ENCODE measurements at places on chromosomes 16 and 17.
A peak's percentile ranks its signal among the peaks of the same experiment; 100 is the strongest.

DNA sequence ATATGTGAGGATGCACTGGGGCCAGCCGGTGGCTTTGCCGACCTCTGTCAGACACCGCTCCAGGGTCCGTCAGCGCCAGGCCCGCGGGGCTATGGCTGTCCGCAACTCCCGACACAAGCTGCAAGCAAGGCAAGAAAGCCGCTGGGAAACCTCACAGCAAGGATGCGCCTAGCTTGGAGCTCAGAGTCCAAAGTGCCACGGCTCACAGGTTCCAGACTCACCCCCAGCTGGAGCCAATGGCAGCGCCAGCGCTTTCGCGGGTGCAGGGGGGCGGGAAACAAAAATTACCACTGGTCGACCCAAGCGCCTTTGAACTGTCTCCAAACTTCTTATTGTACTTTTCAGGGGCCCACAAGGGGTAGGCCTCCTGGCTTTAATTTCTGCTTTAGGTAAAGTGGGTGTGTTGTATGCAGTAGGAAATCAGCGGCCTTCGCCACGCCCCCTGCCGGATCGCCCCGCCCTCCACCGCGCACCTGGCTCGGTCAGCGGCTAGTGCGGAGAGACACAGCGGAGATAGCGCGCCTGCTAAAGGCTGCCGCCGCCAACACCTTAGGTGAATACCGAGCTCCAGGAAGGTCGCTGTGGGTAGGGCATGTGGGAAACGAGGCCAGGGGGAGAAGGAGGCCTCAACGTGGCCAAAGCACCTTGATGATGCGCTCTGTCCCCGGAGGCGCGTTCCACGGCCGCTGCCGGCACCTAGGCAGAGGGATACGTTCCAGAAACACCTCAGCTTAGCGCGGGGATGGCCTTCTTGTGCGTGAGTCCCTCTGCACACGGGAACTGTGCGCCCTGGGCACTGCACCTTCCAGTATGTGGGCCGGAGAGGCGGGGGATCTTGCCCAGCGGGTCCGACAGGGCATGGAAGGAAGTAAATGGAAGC, 61.0 kb upstream of the RBL2 start:
- DNase-seq: peak; percentile 87

- DNase-seq: no peak
Observed at GRCh38 chr17:82092995-82093751, 4.9 kb downstream of the FASN start.

GRCh38 chr16:89315791-89316581, 98.5 kb downstream of the ZNF778 start:
- peak; percentile 77 for DNase-seq

DNA sequence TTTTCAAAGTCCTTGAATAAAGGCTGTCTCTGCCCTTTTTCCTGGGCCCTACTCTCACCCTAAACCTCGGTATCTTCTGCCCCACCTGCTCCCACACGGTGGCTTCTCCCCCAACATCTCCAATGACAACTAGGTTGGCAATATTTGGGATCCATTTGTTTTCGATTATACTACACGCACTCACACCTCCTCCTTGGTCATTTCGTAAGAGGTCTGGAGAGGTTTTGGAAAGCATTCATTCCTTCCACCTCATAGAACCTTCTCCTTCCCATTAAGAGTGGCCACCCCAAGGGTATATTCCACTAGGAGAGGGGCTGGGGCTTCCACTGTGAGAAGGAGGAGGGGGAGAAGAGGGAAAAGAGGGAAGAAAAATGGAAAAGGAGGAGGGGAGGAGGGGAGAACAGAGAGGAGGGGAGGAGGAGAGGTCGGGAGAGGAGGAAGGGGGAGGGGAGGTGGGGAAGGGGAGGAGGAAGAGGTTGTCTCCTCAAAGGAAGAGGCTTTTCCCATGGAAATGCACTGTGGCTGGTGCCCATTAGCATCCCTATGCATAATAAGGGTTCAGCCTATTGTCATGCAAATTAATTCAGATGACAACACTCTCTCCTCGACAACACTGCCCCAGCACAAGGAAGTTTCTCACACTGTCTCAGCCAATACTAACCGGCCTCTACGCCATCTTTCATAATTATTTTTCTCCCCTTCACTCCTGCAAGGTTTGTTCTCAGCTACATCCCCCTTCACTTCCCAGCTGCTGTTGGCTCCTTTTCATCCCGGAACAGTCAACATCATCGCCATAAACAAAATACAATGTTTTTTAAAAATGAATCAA, 30.0 kb downstream of the SOX9 start:
- DNase-seq: no peak

- DNase-seq: no peak
Observed at GRCh38 chr16:53717577-53717976, 13.6 kb downstream of the FTO start.

DNA sequence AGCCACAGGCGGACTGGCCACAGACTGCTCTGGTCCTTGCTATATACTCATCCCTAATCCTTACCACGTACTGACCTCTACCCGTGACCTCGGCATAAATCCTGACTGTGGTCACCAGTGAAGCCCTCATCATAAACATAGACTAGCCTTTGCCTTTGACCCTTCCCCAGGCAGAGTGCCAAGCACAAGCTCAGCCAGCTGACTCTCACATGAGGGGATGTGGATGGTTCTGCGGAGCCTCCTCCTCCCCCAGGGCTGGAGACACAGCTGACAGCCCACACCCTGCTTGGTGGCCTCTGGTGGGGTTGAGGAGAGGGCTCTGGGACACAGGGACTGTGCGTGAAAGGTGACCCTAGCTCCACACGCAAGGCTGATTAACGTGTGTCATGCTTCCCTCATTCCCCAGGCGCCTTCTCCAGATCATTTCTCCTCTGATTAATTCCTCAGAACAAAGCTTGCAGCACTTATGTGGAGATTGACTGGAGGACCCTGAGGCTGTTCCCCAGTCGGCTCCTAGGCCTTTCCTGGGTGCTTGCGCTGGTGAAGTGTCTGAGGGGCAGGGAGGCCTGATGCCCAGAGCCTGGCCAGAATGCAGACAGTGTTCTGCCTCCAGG, 241.5 kb upstream of the NLRP1 start:
- DNase-seq: no peak

- no peak for DNase-seq
Observed at GRCh38 chr16:87044032-87044382, 273.2 kb downstream of the C16orf95 start.

GRCh38 chr17:37527249-37527851, 37.7 kb downstream of the DUSP14 start:
- no peak for DNase-seq

- no peak for DNase-seq
Observed at GRCh38 chr16:62596584-62596983, 560.3 kb upstream of the CDH8 start.

DNA sequence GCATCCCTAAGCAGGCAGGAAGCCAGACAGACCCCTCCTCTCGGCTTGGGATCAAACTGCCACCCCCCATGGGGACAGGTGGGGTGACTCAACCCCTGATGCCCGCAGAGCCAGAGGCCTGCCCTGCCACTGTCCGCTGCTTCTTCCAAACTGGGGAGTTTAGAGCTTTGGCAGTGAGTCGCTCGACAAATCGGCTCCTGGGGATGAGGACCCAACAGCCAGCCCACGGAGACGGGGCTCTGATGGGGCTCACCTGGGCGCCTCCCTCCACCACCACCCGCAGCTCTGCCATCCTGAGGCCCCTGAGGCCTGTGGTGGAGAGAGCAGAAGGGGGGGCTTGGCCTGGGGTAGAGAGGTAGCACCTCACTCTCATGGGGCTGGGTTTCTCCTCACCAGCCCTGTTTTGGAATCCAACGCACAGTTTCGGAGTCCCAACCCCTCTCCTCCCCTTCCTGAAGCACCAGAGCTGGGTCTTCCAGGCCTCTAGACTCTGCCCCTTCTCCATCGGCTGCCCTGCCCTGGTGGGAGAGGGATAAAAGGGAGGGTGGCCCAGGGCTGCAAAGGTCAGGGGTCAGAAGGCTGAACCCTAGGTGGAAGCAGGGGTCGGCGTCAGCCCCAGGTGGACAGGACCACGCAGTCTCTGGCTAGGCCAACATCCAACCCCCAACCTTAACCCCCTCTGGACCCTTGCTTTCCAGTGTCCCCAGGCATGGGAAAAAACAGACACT, 5.8 kb downstream of the PRSS22 start:
- DNase-seq: no peak

- DNase-seq: no peak
Observed at GRCh38 chr17:37698132-37698910, 46.5 kb downstream of the HNF1B start.

DNA sequence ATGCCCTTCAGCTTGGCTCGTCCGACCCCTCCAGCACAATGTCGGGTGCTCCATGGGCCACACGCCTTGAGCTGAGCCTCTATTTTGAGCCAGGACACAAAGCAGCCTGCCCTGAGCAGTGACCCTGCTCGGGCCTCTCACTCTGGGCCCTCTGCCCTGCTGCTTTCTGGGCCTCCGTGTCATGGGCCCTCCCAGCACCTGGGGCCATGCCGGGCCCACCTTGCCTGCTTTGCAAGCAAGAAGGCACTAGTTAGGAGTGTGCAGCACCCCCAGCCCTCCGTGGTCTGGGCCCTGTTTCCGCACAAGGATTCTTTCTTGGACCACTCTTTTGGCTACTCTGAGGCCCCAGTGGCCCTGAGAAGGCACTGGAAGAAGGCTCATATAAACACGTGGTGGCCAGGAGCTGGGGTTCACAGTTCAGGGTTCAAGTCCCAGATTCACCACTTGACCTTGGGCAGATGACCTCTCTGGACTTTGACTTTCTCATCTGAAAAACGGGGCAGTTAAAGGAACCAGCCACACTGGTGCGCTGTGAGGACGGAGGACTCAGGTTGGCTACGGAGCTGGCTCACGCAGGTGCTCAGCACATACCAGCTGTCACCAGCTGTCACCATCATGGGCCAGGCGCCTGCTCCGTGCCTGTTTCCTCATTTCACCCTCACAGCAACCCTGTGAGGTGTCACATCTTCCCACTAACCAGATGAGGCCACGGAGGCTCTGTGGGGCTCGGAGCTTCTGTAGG, 166.0 kb upstream of the GSE1 start:
- no peak for DNase-seq

DNA sequence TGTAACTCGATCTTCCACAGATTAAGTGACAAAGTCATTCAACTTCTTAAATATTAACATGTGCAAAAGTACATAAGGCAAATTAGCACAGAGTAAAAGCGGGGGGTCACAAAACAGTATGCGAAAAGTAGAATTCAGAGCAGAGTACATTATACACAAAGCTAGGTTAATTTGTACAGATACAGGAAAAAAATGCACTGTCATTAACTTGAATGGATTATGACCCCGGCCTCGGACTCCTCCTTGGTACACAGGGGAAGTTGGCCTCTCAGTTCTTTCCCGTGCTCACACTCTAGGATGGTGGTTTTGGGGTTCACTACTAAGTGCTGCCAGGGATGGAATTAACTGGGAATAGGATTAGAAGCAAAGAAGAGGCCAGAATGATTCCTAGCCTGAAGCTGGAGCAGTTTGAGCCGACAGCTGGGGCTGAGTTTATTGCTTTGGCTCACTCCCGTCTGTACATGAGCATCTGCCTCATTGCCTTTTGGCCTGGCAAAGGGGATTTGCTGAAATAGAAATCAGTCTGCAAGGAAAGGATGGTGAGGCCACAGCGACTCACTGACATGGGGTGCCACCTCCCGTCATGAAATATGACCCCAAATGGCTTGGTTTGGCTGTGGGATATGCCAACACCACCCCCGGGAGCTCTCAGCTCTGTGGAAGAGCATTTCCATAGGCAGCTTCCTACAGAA, 23.6 kb downstream of the NTN1 start:
- DNase-seq: no peak

- DNase-seq: no peak
Observed at GRCh38 chr16:72400257-72401083, 228.5 kb upstream of the PMFBP1 start.

GRCh38 chr16:25888868-25889267, 197.1 kb downstream of the HS3ST4 start:
- DNase-seq: no peak

- DNase-seq: no peak
Observed at GRCh38 chr16:17224879-17225281, 245.9 kb downstream of the XYLT1 start.

DNA sequence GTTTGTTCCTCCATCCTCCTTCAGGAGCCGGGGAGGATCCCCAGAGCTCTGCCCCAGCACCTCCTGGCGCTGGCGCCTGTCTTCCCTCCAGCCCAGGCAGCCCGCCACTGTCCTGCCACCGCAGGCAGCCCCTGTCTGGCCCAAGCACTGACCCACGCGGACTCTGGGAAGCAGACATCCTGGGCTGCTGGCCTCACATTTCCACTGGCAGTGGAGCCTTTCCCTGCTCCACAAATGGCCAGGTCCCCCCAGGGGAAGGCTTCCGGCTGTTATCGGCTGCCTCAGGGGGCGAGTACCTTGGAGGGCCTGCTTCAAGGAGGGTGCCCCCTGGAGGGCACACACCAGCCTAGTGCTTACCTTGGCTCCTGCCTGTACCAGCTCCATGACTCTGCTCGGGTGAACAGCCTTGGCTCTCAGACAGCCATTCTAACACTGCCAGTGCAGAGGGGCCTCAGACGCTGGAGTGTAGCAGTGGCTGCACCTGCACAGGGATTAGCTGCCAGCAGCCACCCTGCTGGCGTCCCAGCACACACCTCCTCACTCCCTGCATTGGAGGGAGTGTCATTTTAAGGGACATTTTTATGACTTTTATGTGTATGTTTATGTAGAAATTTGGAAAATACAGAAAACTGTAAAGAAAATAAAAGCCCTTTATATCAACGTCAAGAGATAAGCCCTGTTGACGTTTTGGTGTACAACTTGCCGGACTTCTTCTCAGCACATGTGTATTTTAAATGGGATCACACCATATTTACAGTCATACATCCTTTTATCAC, 21.0 kb downstream of the ACE start:
- DNase-seq: no peak

GRCh38 chr16:47970291-47970931, 185.4 kb downstream of the ABCC12 start:
- DNase-seq: no peak

DNA sequence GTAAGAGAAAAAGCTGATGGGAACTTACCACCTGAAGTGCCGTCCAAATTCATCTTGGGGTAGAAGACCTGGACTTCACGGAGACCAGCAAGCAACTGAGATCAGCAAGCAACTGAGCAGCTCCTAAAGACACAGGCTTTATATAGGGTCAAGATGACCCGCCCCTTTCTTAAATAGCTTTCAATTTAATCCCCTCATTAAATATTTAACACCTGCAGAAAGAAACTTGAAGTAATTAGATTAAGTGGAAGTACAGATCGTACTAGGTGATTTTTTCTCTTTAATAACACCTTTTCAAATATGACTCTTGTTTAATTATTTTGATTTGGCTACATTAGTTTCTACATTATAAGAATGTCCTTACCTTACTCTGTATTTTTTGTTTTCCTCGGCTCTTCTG, at the start of gene CPHXL:
TSS of gene CPHXL (minus strand) at position 101 of the 400 bp plus-strand sequence. CDS start at position 53, 48 bp downstream.
- DNase-seq: no peak

GRCh38 chr16:1342526-1343427, 8.9 kb downstream of the TSR3 start:
- DNase-seq: peak; percentile 98

GRCh38 chr16:6016530-6017184, 919.1 kb upstream of the EEF2KMT start:
- DNase-seq: no peak

- DNase-seq: no peak
Observed at GRCh38 chr16:89176147-89176690, 4.7 kb downstream of the CDH15 start.

Data from activated T-cell treated with anti-CD3 and anti-CD28 coated beads, Interleukin-2, amount 50 U/mL, for 1 hour (primary cell).